ENCODE measurements at places on chromosomes 6 and 20.

GRCh38 chr6:70380252-70380651 lies 33.1 kb upstream of the FAM135A start:
- DNase-seq = no peak

DNA sequence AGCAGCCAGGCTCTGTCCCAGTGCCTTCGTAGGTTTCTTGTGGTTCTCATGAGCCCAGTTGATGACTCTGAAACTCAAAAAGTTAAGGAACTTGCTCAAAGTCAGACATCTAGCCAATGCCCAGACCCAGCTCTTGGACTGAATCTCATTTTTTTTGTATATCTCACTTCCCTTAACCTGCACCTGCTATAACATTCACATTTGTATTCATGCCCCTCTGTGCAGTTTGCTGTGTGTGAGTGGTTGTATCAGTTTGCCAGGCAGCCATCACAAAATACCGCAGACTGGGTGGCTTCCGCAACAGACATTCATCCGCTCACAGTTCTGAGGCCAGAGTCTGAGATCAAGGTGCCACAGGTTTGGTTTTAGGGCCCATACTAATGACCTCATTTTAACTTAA lies 49.9 kb downstream of the IPCEF1 start:
- no peak for DNase-seq

DNA sequence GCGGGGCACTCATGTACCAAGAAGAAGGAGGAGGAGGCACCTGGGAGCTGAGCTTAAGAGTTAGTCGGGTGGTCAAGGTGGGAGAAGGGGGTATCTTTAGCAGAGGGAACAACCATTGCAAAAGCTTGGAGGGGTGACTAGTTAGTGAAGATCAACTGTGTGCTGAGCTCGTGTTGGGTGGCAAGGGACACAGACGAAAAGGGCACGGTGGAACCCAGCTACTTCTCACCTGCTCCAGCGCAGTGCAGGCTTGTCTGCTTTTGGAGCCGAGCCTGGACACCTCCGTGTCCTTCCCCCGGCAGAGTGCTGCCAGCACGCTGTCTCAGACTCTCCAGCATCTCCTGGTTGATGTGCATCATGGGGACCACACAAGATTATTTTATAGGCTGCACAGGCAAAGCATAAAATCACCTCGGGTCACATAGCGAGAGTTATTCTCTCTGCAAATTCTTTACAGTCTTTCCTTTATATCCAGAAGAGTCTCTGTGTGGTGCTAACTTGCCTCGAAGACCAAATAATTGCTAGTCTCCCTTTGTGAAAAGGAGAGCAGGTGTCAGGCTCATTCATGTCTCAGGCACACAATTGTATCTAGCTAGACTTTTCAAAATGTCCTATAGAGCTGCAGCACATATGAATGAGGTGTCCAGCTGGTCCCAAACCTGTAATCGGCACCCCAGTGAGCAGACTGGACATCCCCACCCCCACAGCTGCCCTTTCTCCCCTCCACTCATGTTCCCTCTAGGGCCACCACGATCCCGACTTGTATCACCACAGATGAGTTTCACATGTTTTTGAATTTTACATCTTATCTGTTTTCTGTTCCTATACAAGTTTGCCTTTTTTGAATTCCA lies 123.4 kb downstream of the CEBPB start:
- no peak for DNase-seq

GRCh38 chr6:105226598-105227294 lies 46.9 kb upstream of the POPDC3 start:
- no peak for DNase-seq

- no peak for DNase-seq
Observed at GRCh38 chr6:38792356-38792755, 77.2 kb downstream of the DNAH8 start.
